T1000 (cell line): ENCODE measurements at places on chromosomes 11 and 22.

DNA sequence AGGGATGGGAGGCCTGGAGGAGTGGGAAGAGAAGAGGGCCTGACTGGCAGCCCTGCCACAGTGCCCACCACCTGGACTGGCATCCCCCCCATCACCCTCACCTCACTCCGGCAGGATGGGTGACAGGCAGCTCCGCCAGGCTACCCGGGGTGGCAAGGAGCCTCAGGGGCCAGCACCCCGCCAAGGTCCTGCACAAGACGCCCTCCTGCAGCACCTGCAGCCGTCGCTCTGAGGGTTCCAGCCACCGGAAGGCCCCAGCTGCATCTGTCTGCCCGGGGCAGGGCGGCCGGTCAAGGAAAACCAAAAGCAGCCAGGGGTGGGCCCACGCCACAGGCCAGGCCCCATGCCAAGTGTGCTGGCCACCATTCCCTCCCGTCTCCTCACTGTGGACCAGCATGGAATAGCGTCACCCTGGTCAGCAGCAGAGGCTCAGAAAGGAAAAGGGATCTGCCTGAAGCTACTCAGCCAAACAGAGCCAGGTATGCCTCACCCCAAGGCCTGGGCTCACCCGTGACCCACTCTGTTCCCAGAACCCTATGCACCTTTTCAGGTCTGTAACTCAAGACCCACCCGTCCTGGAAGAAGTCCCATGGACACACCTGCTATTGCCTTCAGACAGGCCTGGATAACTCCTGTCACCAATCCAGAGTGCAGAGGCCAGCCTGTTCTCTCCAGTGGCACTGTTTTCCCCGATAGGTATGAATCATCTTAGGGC is 7.0 kb downstream of the RHBDD3 start:
- no peak for DNase-seq

DNA sequence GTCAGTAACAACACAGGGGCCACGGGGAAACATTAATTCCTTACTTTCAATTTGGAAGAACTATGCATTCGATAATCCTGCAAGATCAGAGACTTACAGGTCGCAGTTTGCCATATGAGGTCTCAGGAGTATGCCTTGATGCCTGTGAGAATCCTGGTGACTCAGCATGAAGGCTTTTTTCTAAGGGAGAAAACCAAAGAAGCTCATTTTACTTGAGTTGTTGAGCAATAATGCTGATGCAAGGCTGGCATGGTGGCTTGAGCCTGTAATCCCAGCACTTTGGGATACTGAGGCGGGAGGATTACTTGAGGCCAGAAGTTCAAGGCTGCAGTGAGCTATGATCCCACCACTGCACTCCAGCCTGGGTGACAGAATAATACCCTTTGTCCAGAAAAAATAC is 26.6 kb downstream of the ATG16L2 start:
- no peak for DNase-seq

DNA sequence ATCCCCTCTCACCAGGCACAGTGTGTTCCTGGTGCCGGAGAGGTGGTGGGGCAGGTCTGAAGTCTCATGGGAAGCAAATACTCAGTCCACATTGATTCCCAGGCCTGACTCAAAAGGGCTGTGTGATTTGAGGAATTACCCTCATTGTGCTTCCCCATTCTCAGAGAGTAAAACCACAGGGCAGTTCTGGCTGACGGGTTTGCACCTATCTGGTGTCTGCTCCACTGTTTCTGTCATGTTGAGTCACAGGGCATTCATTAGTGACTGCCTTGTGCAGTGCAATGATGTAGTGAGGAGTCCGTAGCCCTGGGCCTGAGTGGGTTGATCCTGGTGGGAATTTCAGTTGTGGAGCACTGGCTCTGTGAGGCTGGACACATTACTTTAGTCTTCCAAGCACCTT is 85.2 kb upstream of the ARHGAP20 start:
- DNase-seq: no peak

DNA sequence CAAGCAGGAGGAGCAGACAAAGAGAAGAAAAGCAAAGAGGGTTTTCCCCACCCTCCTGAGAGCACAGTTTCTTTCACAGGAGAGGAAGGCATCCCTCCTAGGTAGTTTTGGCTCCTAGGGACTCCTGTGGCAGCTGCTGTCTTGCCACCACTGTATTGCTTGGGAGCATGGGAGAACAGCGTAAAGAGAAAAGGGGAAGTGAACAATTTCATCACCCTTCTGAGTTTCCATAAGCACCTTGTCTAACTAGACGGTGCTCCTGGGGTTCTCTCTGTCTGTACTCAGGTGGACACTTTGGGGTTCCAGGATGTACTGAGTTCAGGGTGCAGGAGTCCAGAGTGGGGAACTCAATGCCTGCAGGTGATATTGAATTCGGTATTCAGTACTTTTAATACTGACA is 1430.5 kb downstream of the TBC1D22A start:
- no peak for DNase-seq

DNA sequence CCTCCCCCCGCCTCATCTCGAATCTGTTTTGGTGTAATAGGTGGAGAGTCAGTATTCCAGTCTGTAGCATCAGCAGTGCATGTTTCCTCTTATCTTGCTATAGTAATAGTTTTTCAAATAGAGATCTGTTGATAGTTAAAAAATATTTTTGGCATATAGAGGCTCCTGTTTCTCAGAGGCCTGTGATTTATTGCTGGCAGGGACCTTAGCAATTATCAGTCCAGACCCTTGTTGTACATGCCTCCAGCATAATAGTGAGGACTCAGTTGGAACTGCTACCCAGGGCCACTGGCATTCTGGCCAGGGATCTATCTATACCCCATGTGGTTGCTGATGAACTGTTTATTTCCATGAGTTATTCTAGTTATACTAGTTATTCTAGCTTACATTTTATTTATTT is 52.6 kb downstream of the SPECC1L start:
- no peak for DNase-seq

- no peak for DNase-seq
Observed at GRCh38 chr11:94673951-94674491, 94.1 kb upstream of the AMOTL1 start.
